Immature natural killer cell (primary cell): ENCODE measurements at places on chromosomes 16 and 17. TPM values are rescaled to one million over a fixed set of nuclear protein-coding genes. Genes with fewer than 3 reads are reported as not detected.

The CDK5R1 gene
- polyA plus RNA-seq, result 2.3 TPM

The DPEP1 gene
- not detected for polyA plus RNA-seq

The SCIMP gene
- polyA plus RNA-seq, result 6.5 TPM

The DOC2A gene
- not detected for polyA plus RNA-seq

The MT1G gene
- polyA plus RNA-seq, result not detected

The NAGS gene
- 1.2 TPM for polyA plus RNA-seq

GRCh38 chr16:48612611-48613010 lies 2.6 kb upstream of the N4BP1 start:
- DNase-seq, result peak; percentile 52

DNA sequence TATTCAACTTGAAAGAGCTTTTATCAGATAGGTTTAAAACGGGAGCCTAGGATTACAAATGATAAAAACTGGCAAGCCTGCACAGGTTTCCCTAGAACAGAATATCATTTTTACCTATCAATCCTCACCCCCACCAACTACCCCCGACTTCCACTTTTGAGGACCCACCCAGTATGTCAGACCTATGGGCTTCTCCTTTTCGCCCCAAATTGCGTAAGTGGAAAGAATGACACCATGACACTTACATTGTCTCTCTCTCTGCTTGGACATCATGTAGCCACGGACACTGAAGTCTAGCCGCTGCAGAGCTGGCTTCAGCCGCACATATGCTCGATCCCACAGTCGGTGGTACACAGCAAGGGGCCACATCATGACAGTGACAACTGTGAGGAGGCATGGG lies 7.4 kb upstream of the PSMC3IP start:
- no peak for DNase-seq

- DNase-seq, result no peak
Measured at GRCh38 chr16:72569677-72570076, 397.7 kb upstream of the PMFBP1 start.

- DNase-seq, result no peak
Measured at GRCh38 chr17:15007147-15007553, 258.0 kb downstream of the PMP22 start.

DNA sequence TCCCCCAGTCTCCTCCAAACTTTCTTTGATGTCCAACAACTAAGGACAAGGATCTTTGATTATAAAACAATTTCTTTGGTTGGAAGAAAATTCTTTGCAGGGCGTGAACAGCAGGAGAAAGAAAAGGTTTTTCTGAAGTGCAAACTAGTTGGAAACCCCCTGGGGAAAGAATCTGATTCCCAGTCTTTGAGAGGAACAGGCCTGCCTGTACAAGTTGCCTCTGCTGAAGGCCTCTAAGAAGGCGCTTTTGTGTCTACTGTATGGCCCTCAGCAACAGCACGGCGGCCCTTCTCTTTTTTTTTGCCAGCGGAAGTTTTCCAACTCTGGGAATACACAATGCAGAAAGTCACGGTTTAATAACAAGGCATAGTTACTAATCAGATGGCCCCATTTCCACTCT lies 14.0 kb downstream of the RNF43 start:
- DNase-seq, result no peak

DNA sequence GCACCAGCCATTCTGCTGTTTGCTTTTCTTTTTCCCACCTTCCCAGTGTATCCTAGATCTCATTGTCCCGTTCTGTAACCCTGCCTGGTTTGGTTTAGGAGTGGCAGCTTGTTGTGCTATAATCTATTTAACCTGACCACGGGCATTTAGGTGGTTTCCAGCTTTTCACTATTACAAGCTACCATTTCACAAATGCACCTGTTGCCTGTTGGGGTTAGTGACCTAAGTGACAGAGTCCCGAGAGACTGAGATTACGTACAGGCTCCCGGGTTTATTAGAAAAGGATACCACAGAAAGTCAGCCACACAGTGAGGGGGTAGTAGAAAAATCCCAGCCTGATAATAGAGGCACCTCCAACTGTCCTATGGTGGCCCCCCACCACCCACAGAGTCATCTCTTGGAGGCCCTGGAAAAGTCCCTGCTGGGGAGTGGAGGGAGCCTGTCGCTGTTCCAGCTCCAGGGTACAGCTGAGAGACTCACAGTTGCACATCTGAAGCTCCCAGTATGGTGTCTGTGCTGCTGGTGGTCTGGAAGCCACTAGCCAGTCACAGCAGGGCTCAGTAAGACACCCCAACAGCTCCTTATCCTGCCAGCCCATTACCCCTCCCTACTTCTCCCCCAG lies 21.2 kb downstream of the CLEC16A start:
- DNase-seq, result no peak

GRCh38 chr17:8952191-8952590 lies 13.3 kb downstream of the PIK3R5 start:
- DNase-seq, result peak; percentile 26

DNA sequence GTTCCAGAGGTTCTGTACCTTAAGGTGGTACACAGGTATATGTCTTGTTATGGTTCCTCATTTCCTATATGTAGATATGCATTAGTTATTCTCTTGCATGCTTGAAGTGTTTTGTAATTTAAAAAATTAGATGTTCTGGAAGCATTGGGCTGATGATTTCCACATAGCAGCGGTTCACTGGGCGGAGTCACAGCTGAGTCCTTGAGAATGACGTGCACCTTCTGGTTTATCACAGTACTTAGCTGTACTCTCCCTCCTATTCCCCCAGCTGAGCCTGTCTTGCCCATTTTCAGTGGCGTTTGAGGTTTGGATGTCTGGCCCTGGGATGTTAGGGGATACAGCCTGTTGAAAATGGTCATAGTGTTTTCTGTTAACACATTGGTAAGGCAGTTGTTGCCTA lies 327.1 kb downstream of the SNX29 start:
- no peak for DNase-seq

GRCh38 chr16:82331974-82332750 lies 162.1 kb upstream of the MPHOSPH6 start:
- no peak for DNase-seq

DNA sequence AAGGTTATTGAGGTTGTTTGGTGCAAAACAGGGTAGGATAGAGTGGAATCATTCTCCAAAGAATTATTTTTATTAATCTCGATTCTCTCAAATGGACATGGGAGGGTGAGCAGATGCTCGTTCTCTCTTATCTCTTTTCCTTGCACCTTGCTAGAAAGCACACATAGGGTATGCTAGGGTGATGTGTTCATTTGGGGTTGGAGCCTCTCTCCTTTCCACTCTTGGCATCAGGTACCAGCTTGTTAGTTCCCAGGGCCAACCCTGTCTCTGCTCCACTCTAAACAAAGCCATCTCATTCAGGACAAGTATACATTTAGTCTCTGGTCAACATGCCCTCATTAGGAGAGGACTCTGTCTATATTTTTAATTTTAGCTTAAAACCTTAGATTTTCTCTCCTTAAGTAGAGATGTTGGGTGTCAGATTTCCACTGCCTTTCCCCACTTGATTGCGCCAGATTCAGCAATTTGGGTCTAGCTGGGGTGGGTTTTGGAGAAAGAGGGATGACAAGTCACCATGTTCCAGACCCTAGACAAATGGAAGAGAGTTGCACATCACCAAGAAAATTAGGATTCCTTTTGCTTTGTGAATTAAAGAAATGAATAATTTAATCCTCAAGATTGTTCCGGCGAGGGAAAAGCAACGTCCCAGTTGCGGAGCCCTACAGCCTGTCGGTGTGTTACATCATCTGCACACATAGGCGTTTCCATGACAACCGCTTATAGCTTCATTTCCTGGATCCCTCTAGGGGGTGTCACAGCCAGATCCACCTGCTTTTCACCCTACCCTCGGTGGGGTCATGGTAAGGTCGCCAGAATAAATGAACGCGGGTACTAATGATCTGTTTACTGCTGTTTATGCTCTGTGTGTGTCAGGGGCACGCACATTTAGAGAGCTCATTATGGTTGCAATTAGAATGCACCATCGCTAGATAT lies 41.6 kb downstream of the SNX11 start:
- no peak for DNase-seq

- no peak for DNase-seq
Measured at GRCh38 chr16:14043278-14043677, 27.8 kb upstream of the MRTFB start.

- no peak for DNase-seq
Measured at GRCh38 chr16:74575807-74576643, 30.9 kb downstream of the GLG1 start.

DNA sequence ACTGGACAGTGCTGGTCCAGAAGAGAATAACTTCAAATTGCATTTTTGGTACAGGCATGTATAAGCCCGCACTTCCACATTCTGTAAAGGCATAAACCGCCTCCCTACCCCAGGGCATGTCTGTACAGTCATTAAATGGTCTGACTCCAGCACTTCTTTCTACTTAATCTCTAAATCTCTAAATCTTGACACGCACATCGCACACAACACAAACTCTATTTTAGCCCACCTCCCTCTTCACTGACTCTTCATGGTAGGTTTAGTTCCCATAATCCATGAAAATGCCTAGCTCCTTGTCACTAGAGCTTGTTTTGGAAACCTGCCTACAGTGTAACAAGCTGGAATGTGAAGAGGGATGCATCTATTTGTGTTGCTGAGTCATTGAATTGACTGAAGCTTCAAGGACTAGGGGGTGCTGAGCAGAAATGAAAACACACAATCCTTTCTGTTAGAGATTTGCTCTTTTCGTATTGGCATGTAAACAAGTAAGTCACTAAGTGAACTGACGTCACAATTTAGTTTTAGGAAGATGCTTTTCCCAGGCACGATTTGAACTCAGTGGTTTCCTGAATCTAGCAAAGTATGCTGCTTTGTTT lies 1.6 kb upstream of the DUSP14 start:
- DNase-seq, result no peak

GRCh38 chr16:31108794-31109558 lies 790 bp downstream of the BCKDK start:
- no peak for DNase-seq

DNA sequence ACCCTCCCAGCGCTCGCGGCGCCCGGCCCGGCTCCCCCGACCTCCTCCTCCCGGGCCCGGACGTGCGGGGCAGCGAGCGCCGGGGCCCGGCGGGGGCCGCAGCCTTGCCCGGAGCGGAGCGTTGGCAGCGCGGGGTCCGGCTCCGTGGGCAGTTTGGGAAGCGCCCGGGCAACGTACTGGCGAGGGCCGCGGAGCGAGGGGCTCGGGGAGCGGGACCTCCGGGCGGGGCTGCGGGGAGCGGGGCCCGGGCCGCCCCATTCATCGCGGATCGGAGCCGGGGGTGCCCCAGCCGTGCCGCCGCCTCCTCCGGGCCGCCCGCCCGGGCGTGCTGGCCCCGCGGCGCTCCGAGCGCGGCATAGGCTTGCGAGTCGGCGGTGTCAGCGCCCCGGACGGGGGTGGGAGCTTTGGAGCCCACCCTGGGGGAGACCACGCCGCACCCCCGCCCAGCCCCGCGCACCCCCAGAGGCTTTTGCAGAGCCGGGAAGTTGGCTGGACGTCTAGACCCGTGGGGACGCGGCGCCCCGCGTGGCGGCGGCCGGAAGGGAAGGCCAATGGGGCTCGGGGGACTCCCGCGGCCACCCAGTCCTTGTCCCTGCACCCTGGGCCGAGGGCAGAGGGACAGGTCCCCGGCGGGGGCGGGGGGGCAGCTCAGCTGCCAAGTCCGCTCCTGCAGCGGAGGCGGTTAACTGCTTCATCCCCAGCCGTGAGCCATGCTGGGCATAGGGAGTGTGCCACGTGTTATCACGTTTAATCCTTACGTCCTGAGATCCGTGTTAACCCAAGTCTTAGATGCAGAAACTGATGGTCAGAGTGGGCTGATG lies 852 bp downstream of the ZNF469 start:
- DNase-seq, result no peak

- no peak for DNase-seq
Measured at GRCh38 chr16:74747716-74748615, 26.7 kb downstream of the FA2H start.

- DNase-seq, result no peak
Measured at GRCh38 chr16:79365702-79366101, 234.8 kb downstream of the MAF start.
